ENCODE measurements at places on chromosomes 2 and 18. TPM values are rescaled to one million over a fixed set of nuclear protein-coding genes. Genes with fewer than 3 reads are reported as not detected.
A peak's percentile ranks its signal among the peaks of the same experiment; 100 is the strongest.

LIPG gene
- 0.24 TPM for polyA plus RNA-seq

GRCh38 chr2:167289651-167290410 is 401.6 kb downstream of the XIRP2 start:
- DNase-seq = no peak

DNA sequence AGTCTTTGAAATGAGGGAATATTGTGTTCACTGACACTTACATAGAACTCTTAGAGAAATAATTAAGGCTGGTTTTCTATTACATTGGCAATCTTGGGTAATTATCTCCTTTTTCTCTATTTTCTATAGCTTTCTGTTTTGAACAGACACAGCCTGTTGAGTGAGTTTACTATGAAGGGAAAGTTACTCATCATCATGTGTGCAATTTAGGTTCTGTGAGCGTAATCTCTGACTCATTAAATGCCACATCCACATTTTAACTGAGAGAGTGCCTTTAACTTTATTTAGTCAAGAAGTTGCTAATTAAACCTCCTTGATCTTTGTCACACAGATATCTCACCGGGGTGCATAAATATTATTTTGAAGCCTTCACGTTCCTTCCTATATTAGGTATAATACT is 174.0 kb upstream of the SLC8A1 start:
- DNase-seq = no peak

- no peak for DNase-seq
Measured at GRCh38 chr2:127014630-127015029, 92.3 kb downstream of the BIN1 start.

GRCh38 chr2:239196474-239197021 is 204.3 kb downstream of the HDAC4 start:
- peak; percentile 57 for DNase-seq

DNA sequence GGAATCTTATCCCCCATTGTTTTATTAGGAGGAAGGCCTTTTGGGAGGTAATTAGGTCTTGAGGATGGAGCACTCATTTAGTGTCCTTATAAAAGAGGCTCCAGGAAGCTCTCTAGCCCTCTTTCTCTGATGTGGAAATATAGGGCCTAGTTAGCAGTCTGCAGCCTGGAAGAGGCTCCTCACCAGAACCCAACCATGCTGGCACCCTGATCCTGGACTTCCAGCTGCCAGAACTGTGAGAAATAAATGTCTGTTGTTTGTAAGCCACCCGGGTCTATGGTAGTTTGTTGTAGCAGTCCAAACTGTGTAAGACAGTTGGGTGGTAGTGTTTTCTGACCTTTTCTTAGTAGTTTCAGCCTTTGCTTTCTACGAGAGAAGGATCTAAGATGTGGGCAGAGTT is 100.7 kb downstream of the KIAA1328 start:
- DNase-seq = no peak

- no peak for DNase-seq
Measured at GRCh38 chr2:237455764-237456163, 31.3 kb upstream of the MLPH start.

DNA sequence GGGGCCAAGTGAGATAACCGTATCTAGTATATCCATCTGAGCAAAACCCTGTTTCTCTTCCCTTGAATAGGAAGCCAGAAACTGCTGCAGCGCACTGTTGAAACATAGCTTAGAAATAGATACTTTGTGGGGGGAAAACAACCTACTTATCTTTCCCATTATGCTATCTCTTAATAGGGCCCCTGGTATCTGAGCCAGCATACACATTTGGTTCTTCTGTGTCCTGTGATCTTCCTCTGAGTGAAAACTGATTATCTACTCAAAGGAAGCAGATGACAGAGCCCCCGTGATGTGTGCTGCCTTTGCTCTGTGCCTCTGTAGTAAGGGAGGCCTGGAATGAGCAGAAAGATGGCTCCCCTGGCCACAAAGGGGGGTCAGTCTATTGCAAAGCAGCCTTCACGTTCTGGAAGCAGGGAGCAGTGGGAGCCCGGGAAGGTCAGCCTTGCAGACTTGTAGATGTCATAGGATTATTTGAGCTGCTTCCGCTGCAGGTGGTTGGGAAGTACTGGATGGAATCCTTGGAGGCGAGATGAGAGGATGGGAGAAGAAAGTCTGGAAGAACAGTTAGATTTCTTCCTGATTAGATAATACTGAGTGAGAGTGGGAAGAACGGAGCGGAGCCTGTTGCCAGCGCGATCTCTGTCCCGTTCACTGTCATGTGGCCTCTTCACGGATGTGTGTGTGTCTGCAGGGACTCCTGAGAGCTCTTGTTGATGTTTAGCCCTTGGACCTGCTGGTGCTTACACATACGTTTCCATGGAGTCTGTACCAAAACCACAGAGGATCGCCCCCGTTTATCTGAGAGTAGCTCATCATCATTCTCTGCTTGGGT is 150.1 kb downstream of the AGAP1 start:
- DNase-seq = no peak

DNA sequence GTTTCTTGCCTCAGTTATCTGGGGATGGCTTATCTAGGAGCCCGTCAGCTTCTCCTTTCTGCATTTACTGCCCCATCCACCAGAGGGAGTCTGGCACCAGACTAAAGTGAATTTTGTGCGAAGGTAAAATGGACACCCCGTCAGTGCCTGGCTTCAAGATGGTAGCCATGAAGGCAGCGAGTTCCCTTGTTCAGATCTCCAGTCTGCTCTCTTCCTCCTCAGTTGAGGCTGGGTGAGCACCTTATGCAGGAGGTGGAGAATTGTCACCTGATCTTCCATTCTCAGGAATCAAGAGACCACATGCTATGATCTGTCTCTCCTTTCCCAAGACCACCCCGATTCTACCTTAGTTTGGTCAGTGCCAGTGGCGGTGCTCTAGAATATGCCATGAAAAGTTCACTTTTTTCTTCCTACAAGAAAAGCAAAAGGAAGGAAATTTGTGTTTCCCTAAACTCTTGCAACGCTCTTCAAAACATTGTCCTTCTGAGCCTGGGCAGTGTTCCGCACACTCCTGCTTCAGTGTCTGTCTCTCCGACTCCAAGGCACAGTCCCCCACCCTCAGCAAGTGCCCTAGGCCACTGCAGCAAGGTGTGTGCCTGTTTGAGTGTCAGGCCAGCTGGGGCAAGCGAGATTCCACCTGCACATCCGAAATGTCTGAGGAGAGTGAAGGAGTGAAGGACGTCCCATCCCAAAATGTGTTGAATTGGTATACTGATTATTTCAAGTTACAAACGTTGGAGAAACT is 168.6 kb downstream of the SS18 start:
- no peak for DNase-seq

DNA sequence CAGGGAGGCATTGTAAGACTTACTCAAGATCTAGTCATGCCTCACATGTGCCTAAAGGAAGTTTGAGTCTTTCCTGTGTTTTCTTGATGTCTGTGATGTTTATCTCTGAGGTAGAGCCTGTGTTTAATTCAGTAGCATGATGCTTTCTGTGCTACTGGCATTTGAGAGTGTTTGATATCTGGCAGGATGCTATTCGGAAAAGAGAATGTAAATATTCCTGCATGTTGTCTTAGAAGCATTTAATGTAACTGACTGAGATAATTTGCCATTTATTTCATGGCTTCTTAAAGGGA is 58.8 kb downstream of the GREB1L start:
- no peak for DNase-seq

UBE2E3 gene
- 46.7 TPM for polyA plus RNA-seq

DNA sequence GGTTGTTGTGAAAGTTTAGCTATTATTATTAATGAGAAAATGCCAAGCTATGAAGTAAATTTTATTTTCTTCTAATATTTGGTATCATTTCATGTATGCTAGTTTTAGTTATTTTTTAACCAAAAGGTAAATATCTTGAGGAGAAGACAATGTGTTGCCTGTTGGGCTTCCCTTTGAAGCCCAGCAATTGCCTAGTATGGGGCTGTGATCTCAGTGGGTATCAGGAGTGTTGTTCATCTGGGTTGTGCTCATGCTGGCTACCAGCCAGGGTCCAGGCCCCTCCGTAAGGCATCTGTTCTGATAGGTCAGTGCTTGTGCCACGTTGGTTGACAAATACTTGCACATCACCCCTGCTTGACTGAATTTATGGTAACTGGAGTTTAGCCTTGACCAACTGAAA is 38.0 kb upstream of the DARS1 start:
- DNase-seq = no peak

GRCh38 chr2:37090019-37090477 is 5.7 kb downstream of the GPATCH11 start:
- DNase-seq = no peak

- no peak for DNase-seq
Measured at GRCh38 chr18:56148373-56148772, 490.0 kb downstream of the TXNL1 start.

- DNase-seq = no peak
Measured at GRCh38 chr2:19989342-19989666, 601 bp downstream of the WDR35 start.

Data from spleen (tissue), 13 donors.